ENCODE measurements at places on chromosomes 7 and 10. TPM values are rescaled to one million over a fixed set of nuclear protein-coding genes. Genes with fewer than 3 reads are reported as not detected.

- no peak for DNase-seq
Observed at GRCh38 chr7:49001610-49002033, 77.3 kb downstream of the CDC14C start.

The GPER1 gene
- polyA plus RNA-seq: 1.5 TPM

The PPP1R17 gene
- not detected for polyA plus RNA-seq

The PDZD7 gene
- polyA plus RNA-seq: 0.06 TPM

DNA sequence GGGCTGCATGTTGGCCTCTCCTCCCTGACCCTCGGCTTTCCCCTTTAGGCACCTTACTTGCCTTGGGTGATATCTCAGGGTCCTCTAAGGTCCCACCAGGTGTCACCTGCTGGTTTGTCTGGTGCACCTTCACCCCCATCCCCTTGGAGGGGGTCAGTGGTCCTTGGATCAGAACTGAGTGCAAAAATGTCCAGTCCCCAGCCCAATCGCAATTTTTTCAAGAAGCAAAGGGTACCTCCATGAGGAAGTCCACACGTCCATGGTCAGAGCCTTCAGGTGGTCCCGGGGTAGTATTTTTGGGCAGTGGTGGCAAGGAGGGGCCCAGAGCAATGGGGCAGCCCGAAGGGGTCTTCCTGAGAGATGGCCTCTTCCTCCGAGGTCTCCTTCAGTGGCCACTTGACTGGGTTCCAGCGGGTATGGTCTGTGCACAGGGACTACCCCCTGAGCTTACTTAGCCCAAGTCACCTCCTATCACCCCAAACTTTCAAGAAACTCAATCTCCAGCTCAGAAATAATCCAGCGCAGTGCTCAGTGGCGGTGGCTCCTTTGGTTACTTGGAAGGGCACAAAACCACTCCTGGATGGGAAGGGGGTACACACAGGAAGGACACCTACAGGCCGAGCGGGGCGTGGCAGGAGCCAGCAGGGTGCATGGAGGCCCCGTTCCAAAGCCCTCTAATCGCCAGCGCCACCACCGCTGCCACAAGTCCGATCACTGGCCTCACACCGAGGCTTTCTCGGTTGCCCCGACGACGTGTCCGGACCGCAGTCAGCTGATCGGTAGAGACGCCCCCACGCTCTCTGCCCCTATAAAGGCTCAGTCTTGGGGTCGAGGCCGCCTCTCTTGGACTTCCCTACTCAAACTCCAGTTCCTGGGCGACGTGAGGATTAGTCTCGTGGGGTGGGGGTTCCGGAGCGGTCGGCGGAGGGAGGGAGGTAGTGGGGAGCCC is 4.5 kb downstream of the SAP25 start:
- peak; percentile 67 for DNase-seq

The PBLD gene
- polyA plus RNA-seq: 0.82 TPM

DNA sequence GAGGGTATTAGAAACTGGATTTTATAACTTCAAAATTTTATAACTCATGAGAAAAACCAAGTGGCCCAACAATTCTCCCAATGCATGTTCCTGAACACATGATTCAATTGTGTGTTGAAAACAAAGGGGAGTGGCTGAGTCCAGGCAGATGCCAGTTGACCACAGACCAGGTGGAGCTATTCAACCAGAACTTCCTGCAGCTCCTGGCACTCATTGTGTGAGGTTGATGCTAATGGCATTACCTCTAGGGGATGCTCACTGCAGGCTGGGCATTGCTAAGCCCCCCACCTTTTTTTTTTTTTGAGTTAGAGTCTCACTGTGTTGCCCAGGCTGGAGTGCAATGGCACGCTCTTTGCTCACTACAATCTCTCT is 20.3 kb downstream of the MYOF start:
- no peak for DNase-seq

- DNase-seq: no peak
Observed at GRCh38 chr10:84194424-84195043, at the start of gene CDHR1. Gene CDHR1, plus strand, starts transcription at chr10:84194537. Its CDS starts 224 bp downstream, at chr10:84194761.

The NACAD gene
- polyA plus RNA-seq: 0.51 TPM

GRCh38 chr10:65194126-65194525 is 1672.9 kb downstream of the REEP3 start:
- DNase-seq: no peak

The SLC13A1 gene
- not detected for polyA plus RNA-seq

The EVX1 gene
- polyA plus RNA-seq: not detected

- DNase-seq: peak; percentile 41
Observed at GRCh38 chr7:74187915-74188675, 13.9 kb downstream of the EIF4H start.

- peak; percentile 80 for DNase-seq
Observed at GRCh38 chr7:155166673-155167370, 96.7 kb downstream of the HTR5A start.

The IGFBP3 gene
- 26.4 TPM for polyA plus RNA-seq

DNA sequence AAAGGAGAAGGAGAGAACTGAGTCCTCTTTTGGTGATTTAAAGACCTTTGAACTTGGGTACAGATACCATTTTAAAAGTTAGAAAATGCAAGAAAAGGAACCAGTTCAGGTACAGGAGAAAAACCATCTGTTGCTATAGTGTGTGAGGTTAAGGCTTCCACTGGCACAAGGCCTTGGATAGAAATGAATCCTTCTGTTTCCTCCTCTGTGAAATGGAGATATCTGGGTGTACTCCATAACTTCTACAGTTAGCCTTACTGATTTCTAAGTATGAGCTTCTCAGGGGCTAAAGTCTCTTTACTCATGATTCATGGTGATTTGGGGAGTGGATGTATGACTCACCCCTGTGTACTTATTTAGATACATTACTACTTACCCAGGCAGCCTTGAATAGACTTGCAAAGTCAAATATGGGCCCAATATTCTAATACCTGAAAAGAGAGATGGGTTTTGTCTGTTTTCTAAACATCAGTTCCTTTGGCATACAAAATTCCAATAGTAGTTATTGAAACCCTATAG is 117.2 kb upstream of the ADO start:
- no peak for DNase-seq

DNA sequence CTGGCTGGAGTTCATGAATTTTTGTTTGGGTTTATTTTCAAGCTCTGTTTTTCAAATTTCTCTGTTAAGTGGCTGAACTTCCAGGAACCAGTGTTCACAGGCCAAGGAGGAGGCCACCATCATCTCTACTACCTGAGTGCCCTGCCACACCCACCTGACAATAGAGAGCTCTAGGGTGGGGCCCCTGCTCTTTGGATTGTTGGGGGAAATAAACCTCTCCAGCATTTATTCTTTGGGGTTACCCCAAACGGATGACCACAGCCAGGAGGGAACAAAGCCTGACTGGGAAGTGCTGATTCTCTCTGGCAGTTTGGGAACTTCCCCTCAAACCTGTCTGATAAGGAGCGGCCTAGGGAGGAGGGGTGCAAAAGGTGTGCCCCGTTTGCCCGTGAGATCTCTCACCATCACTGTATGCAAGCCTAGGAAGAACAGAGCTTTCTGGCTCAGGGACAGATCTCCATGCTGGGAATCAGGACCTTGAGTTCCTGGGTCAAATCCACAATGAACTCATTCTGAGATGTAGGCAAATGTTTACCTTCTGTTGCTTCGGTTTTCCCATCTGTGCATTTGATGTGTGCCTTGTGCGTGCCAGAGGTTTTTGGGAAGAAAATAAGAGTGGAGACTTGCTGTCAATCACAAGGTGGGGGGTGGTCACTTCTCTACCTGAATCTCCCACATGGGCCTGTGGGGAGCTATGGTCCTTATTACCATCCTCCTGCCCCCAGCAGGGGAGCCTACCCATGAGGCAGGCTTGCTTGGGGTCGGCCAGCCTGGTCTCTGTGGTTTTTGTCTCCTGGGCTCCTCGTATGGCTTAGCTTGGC is 27.7 kb upstream of the PDCD4 start:
- DNase-seq: no peak

GRCh38 chr7:55565681-55566080 is 6.6 kb downstream of the VOPP1 start:
- DNase-seq: no peak

The CYP2C19 gene
- polyA plus RNA-seq: not detected

The GALNT17 gene
- polyA plus RNA-seq: 0.65 TPM

- DNase-seq: no peak
Observed at GRCh38 chr7:100061518-100062193, 12.1 kb downstream of the ZSCAN21 start.

DNA sequence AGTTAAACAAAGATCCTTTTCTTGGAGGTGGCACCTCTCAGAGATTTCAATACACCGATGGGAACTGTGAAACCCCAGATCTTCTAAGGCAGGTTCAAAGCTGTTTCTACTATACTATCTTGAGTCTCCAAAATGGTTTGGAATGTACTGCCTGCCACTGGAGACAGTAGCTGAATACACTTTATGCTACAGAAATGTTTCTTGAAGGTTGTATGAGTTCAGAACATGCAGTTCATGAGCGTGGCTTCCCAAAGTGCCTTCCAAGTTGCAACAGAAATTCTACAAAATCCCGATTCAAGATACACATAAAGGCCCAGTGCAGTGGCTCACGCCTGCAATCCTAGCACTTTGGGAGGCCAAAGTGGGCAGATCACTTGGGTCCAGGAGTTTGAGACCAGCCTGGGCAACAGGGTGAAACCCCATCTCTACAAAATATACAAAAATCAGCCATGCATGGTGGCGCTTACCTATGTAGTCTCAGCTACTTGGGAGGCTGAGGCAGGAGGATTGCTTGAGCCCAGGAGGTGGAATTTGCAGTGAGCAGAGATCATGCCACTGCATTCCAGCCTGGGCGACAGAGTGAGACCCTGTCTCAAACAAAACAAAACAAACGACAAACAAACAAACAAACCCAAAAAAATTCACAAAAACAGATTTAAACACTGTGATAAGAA is 36.3 kb downstream of the FAM171A1 start:
- DNase-seq: no peak

The HABP2 gene
- polyA plus RNA-seq: 0.03 TPM

DNA sequence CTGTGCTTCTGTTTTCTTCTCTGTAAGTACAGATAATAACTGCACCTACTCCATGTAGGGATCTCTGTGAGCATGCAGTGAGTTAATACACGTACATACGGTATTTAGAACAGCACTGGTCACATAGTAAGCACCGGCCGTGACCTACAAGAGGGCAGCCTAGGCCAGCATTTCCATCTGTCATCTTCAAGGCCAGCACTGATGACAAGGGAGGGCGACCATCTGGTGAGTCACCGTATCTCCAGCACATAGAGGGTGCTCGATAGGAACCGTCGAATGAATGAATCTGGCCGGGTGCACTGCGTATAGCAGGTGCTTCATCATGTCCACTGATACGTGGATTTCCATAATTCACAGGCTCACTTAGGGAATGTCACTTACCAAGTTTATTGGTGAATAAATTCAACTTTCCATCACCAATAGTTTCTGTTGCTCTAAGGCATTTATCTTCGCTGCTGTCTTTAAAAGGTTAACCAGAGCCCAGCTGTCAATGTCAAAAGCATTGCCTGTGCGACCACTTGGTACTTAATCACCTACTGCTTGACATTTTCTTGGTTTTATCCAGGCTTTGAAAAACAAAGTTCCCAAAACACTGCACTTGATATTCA is 8.3 kb downstream of the NOD1 start:
- DNase-seq: peak; percentile 55

DNA sequence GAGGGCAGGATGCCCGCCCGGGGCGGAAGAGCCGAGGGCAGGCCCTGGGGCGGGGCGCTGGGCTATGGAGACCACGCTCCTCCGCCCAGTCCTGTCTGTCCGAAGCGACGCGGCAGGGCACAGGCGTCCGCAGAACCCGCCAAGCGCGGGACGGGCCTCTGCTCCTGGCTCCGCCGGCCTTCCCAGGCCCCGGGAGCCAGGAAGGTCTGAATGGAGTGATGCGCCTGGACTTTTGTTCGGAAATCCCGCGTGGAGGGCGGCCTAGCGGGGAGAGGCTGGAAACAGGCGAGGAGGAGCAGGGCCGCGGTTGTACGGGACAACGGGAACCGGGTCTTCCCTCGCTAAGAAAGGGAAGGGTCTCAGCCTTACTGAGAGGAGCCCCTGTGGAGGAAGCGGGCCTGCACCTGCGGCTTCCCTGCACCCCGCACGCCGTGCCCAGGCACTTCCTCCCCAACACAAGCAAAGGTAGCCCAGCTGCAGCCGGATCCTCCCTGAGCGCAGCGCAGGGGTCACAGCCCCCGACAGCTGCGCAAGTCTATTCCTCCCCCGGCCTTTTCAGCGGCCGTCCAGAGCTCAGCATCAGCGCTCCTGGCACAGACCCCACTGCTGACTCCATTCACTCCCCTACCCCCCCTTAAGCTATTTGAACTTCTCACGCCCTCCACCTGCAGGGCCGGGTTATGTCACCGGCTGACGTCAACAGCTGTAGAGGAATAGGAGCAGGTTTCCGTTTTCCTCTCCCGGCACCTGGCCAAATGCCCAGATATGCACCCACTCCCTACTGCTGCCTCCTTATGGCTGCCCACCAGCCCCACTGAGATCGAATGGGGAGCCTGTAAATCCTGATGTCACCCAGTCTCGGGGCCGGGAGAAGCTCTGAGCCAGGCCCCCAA is 143.2 kb upstream of the RET start:
- DNase-seq: no peak

DNA sequence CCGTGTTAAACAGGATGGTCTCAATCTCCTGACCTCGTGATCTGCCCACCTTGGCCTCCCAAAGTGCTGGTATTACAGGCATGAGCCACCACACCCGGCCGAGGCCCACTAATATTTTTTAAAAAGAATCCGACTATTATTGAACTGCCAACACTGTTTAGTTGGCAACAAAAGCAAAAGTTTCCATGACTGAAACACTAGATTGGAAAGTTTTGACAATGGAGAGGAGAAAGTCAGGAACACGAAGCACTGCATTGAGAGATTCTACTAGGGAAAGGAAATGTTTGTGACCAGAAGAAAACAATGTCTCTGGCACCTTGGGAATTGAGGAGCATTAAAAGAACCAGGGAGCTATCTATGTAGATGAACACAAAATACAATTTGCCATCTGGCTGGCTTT is 13.7 kb upstream of the PPP1R9A start:
- DNase-seq: no peak

GRCh38 chr10:102545997-102546396 is 42.2 kb downstream of the SUFU start:
- no peak for DNase-seq

- no peak for DNase-seq
Observed at GRCh38 chr7:48471196-48471595, 299.9 kb downstream of the ABCA13 start.

DNA sequence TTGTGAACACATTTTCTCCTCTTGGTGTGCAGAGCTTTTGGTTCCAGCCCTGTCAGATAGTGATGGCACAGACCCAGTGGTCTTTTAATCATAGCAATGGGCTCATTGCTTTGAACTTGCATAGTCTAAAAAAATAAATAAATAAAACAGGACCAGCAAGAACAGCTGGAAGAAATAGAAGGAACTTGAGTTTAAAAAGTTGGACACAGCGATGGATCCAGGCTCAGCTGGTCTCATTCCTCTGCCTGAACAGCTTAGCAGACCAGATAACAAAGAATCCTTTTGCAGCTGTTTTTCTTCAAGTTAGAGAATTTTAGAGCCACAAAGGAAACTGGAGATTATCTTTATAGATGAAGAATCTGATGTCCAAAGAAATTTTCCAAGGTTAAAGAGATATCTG is 1005.6 kb downstream of the LRMDA start:
- DNase-seq: no peak
